H9 (cell line): ENCODE measurements at places on chromosomes 4 and X.

- no peak for DNase-seq
Observed at GRCh38 chr4:102308032-102308799, 37.1 kb downstream of the SLC39A8 start.

DNA sequence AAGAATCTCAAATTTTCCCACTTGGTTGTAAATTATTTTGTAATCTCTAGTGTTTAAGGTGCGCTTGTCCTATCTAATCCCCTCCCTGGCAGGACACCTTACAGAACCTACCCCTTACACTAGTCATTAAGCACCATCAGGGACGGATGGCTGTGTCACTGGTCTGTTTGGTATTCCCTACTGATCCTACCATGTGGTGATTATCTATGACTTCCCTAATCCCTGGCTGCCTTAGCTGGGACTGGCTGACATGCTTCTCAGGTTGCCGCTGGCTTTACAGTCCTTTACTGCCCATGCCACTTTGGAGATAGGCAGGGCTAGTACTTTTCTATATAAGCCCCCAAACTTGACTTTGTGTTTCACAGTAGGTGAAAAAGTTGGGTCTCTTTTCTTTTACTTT, 58.6 kb downstream of the ELOVL6 start:
- DNase-seq, result no peak

- DNase-seq, result no peak
Observed at GRCh38 chr4:140180577-140180976, 26.6 kb upstream of the MAML3 start.

- DNase-seq, result no peak
Observed at GRCh38 chr4:31844350-31844749, 1124.2 kb downstream of the PCDH7 start.

GRCh38 chr4:62193761-62194160, 993.6 kb downstream of the ADGRL3 start:
- DNase-seq, result no peak

DNA sequence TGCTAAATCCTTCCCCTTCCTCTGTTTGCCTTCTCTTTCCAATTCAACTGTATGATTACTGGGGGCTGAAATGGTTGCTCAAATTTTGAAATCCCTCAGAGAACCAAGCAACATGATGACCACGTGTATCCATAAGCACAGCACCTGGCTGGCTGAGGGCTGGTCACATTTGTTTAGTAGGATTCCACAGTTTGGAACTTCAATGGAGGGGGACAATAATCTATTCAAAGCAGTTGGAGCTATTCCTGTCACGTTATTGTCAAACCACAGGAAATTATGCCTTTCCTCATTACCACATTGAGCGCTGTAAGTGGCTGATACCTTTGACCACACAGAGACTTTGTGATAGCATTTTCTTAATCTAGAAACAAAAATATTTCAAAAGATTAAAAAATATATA, 7.0 kb downstream of the TMSB4X start:
- DNase-seq, result no peak

DNA sequence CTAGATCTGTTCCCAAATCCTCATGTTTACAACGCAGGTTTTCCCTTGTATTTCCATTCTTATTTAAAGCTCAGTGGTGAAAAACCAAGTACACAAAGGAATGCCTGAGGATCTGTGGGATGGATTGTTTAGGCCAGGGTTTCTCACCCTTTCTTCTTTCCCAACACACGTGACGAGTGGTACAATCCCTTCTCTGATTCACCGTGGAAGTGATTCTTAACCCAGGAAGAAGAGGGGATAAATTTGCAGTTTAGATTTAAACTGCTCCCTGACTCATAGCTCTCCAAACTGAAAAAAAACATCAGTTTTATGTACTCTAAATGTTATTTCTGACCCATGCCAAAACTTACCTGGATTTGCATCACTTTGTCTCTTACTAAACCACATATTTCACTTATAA, 17.0 kb downstream of the PAQR3 start:
- DNase-seq, result no peak

GRCh38 chr4:61011051-61011450, 189.1 kb upstream of the ADGRL3 start:
- no peak for DNase-seq

DNA sequence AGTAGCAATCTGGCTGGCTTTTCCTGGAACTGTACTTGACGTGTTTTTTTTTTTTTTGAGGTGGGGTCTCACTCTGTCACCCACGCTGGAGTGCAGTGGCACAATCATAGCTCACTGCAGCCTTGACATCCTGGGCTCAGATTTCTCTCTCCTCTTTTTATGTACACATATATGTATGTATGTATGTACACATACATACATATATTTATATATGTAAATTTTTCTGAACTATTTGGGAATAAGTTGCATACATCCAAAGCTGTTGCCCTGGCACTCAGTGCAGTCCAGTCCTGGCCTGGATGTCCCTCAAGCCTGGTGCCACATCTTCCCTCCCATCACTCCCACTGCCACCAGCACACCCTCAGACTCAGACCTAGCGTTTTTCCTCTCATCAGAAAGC, 89.0 kb upstream of the SHISA3 start:
- DNase-seq, result no peak

DNA sequence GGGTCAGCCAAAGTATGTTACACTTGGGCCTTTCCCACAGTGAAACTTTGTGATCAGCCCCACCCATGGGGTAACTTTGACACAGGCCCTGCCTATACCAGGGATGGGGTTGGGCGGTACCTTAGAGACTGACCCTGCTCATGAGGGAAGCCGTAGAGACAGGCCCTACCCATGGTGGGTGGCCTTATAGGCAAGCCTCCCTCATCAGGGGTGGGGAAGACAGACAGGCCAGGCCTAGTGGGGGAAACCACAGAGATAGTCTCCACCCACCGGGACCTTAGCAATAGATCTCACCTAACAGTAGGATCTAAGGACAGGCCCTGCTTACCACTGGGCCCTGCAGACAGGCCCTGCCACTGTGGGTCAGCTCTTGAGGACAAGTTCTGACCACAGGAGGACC, 6.8 kb downstream of the PLP2 start:
- DNase-seq, result no peak

DNA sequence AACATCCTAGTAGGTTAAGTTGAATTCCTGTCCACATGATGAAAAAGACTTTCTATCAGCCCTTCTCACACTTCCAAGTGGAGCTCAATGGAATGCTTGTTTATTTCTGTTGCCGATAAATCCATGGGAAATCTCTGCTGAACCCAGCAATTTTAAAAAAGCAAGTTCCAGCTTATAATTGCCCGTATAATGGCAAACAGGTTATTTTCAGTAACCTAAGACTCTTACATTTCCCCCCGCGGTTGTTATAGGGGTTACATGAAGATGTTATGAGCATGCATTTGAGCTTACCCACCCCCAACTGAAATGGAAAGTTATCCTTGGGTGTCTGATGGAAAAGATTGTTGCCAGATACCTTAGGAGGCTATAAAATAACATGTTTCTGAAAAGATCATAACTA, 136.2 kb downstream of the PALLD start:
- no peak for DNase-seq

- no peak for DNase-seq
Observed at GRCh38 chr4:184643731-184644130, 5.5 kb downstream of the CASP3 start.

DNA sequence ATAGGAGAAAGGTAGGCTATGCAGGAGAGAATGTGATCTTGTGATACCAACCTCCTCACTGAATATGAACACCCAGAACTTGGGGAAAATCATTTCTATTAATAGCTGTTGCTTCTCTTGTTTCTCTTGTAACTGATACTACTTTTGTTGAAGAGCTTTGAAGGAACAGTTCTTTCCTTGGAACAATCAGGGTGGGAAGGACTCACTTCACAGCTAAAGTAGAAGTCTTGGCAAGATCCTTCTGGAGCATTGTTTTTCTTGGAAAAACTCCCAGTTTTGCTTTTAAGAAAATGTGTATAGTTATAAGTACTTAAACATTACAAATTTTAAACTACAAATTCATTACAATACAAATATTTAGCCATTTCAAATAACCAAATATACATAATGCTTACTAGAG, 19.1 kb upstream of the XK start:
- DNase-seq, result no peak

GRCh38 chrX:152876931-152877840, 20.7 kb upstream of the ZNF185 start:
- no peak for DNase-seq

GRCh38 chr4:177480795-177481194, 38.6 kb upstream of the AGA start:
- DNase-seq, result no peak

DNA sequence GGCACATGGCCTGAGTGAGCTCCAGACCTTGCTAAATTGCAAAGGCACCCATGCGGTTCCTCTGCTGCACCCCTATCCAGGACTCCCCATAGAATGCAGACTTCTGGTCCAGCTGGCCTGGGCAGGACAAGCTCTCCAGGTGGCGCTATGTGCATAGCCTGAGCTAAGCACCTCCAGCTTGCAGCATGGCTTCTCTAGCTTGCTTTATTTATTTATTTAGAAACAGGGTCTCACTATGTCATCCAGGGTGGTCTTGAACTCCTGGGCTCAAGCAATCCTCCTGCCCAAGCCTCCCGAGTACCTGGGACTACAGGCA, 5.5 kb upstream of the WFS1 start:
- DNase-seq, result peak; percentile 66

- DNase-seq, result no peak
Observed at GRCh38 chr4:38717604-38718003, 53.6 kb downstream of the KLF3 start.

DNA sequence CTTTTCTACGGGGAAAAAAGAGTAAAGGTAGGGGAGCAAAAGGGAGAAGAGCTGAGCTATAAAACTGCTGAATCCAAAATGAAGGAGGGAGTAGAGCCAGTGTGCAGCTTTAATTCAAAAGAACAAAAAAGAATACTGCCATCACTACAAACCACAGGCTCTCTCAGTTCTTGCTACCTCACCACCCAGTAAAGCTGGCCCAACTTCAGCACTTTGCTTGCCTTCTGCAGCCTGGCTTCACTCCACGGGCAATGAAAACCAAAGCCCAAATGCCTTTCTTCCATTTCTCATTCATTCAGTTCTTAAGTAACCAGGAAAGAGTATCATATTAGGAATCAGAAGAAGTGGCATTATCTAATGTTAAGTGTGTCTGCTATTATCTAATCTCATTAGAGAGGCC, 376.8 kb downstream of the BCOR start:
- DNase-seq, result no peak

- no peak for DNase-seq
Observed at GRCh38 chrX:3286196-3286945, 60.1 kb downstream of the MXRA5 start.

- DNase-seq, result peak; percentile 68
Observed at GRCh38 chrX:41472231-41472815, 25.2 kb downstream of the NYX start.

DNA sequence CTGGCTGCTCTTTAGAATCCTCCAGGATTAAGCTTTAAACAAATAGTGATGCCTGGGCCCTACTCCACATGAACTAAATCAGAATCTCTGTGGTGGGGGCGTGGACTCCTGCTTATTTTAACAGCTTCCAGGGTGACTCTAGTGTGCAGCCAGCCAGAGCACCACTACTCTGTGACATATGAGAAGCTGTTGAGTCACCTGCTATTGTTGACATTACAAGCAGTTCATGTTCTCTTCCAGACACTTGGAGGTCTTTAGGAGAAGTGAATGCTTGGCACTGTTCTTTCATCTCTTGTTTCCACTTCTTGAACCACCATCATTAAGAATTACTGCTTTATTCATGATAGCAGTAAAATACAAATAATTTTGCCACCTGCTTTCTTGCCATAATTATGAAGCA, 426 bp upstream of the C4orf51 start:
- DNase-seq, result no peak

DNA sequence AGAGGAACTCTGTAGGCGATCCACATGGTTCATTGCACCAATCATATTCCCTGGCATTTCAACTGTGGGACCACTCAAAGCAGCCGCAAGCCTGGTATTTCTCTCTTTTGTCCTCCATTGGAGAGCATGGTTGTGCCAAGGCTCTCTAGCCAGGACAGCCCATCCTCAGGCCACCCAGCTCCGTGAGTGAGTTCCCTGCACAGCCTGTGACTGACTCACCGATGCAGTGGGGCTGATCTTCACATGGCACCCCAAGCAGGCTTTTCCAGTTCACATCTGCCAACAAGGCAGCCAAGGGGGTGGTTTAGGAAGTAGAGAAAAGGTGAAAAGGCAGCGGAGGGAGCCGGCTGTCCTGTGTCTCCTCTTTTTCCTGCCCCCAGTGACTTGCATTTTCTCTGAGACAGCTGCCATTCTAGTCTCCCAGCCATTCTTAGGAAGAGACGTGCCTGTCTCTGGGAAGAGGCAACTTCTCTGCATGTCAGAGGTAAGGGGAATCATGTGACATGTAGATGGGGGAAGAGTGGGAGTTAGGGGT, 69.2 kb downstream of the MID1IP1 start:
- peak; percentile 47 for DNase-seq

DNA sequence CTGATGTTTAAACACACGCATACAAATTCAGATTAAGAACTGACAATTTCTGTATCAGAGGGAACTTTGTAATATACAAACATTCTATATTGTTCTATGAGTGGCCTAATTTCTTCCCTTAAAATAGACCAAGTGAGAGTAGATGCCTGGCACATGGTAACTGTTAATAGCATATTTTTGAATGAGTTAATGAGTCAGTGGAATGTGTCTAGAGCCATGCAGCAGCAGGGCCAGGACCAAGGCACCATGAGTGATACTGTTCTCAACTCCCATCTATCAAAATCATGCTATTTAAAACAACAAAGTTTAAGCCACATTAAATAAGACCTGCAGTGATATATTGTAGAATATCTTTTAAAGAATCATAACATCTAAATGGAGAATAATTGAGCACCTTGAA, 98.3 kb downstream of the ARHGAP24 start:
- DNase-seq, result no peak

- DNase-seq, result no peak
Observed at GRCh38 chr4:69764311-69764710, 3.9 kb upstream of the SULT1B1 start.

DNA sequence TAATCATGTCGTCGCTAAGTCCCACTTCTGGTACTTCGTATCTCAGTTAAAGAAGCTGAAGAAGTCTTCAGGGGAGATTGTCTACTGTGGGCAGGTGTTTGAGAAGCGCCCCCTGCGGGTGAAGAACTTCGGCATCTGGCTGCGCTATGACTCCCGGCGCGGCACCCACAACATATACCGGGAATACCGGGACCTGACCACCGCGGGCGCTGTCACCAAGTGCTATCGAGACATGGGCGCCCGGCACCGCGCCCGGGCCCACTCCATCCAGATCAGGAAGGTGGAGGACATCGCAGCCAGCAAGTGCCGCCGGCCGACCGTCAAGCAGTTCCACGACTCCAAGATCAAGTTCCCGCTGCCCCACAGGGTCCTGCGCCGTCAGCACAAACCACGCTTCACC, 11.3 kb downstream of the PNCK start:
- DNase-seq, result peak; percentile 80

GRCh38 chr4:98203332-98204235, 57.6 kb upstream of the RAP1GDS1 start:
- DNase-seq, result no peak

- no peak for DNase-seq
Observed at GRCh38 chr4:36439556-36439955, 158.1 kb downstream of the DTHD1 start.
